Nucleus accumbens (tissue), 56 donors: ENCODE measurements at places on chromosomes 6 and 20.

- DNase-seq: no peak
Observed at GRCh38 chr6:157570104-157570503, 189.1 kb downstream of the ZDHHC14 start.

DNA sequence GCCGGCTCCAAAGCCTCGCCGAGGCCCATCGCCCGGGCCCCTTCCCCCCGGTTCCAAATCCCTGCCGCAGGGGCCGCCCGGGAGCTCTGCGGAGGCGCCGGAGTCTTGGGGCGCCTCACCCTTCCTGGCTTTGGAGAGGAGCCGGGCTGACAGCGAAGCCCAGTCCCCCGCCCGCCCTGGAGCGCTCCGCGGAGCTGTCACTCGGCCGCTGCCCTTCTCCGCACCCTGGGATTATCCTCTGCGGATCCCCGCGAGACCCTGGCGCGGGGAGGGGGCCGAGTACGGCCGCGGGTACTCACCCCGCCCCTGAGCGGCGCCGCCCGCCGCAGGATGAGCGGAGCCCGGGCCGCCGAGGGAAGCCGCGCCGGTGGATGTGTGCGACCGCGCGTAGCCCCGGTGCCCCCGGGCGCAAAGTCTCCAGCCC lies 343 bp downstream of the SNAP91 start:
- peak; percentile 40 for DNase-seq

DNA sequence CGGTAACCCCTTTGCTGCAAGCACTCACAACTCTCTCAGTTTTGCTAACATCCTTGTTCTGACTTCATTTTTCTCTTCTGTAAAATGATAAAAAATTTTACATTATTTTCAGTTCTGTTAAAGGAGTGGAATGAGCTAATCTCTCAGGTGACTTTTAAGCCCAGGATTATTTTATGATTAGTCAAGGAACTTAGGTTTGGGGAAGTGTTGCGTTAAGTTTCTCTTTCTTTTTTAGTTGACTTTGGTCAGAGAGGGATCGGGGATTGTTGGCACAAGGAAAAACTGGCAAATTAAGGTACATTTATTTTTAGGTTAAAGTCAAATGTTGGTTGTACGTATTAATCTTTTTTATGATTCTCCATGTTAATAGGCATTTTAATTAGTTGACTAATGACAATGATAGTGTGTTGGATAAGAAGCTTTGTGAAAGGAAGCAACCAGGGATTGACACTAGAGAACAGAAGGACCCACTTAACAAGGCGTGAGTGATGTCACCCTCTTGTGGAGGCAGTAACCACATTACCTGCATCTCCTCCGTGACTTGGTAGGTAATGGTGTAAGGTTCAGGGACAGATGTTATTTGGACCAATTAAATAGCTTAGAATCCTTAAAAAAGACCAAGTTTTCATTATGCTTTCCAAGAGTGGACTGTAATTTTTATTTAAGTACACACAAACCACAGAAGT lies 31.6 kb downstream of the CD83 start:
- DNase-seq: no peak

DNA sequence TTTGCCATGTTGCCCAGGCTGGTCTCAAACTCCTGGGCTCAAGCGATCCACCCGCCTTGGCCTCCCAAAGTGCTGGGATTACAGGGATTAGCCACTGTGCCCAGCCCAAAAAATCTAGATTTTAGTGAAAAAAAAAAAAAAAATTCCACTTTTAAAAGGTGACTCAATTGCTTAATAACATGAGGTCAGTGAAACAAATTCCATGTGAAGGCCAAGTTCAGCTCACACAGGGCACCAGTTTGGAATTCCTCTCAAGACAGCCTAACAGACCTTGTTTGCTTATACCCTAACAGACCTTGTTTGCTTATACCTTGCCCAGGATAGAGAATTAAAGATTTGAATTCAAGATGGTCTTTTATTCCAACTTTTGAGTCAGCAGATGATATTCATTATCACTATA lies 5.1 kb downstream of the RRBP1 start:
- no peak for DNase-seq

GRCh38 chr6:118892355-118892991 lies 1.5 kb upstream of the ASF1A start:
- DNase-seq: no peak

- no peak for DNase-seq
Observed at GRCh38 chr6:151822252-151823111, 15.0 kb downstream of the ESR1 start.

- no peak for DNase-seq
Observed at GRCh38 chr6:147508042-147508865, at the start of gene SAMD5. SAMD5 (plus strand) TSS chr6:147508690; CDS start chr6:147508929, 239 bp downstream.

GRCh38 chr6:119479860-119480655 lies 130.5 kb upstream of the MAN1A1 start:
- DNase-seq: no peak

DNA sequence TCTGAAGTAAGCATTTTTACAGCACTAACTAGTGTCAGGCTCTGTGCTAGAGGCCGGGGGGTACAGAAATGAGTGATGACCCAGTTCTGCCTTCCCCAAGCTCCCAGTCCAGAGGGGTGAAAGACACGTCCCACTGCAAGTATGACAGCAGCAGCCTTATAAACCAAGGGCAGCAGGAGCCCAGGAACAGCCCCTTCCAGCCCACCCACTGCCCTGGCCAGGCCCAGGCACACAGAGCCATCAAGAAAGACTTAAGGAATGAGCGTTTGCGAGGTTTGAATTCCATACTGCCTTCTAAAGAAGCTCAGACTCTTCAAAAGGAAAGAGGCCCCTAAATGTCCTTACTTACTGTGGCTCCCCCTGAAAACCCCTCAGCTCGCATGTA lies 10.0 kb downstream of the TRERF1 start:
- no peak for DNase-seq

GRCh38 chr6:7992002-7992815 lies 72.0 kb downstream of the BLOC1S5 start:
- DNase-seq: no peak

GRCh38 chr6:169233832-169234231 lies 19.8 kb downstream of the THBS2 start:
- no peak for DNase-seq

DNA sequence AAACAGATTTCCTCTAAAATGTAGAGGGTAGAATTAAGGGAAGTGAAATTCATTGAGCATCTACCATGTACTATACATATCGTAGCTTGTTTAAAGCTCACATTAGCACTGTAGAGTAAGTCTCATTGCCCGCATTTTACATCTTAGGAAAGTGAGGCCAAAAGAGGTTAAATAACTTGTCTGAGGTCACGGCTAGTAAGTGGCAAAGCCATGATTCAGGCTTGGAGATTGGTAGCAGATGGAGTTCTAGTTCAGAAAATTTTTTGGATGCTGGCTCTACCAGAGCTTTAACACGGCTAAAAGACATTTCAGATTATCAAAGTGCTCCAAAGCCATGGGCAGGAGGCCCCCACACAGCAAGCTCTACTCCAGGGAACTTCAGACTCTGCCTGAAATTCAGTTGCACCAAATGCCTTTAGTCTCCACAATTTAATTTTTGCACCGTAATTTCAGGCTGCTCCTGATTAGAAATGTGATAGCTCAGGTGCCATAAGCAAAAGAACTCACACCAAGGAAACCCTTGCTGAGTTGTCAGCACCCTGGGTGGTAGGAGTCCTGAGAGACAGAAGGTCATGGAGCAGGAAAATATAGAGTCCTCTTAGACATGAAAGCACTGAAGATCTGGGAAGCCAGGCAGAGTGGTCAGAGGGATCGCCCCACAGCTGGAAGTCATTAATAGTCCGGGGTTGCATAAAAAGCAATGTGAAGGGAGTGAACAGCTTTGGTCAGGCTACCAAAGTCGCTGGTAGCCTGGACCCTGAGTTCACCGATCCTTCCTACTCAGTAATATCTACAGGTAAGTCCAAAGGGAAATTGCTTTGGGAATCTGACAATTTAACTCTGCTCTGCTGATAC lies 55.2 kb upstream of the ASIP start:
- no peak for DNase-seq

DNA sequence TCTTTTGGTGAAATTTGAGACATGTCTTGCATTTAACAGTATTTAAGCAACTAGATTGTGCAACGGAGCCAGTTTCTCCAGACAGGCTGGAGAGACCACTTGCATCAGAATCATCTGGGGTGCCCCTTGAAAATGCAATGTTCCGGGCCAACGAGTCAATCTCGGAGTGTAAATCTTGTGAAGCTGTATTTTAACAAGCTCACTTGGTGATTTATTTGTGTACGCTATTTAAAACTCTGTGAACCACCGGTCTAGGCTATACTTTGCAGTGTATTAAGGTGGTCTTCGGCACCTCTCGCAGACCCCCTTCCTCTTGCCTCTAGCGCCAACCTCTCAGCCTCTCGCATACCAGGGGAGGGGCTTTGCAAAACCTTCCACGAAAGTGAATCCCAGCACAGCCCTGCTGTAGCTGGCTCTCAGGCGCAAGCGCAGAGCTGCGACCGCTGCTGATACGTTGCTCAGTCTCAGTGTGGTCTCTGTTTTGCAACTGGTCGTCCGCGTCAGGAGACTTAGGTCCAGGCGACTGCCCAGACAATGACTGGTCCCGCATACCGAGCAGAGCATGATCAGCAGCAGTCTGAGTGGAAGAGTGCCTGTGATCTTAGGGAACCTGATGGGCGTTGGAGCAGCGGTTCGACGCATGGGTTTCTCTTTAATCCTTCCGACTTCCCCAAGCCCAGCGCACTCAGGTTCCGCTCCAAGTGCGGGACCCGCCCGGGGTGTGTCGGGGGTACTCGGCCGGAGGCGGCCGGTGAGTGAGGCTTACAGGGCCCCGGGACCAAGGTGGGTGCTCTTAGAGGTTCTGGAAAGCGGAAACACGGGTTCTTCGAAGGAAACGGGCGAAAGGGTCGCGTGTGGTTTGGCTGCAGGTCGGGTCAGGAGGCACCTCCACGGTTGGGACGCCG lies at the start of gene ZNF391:
TSS of gene ZNF391 (plus strand) at position 467 of the 905 bp plus-strand sequence. CDS start 11,612 bp downstream, outside the sequence.
- peak; percentile 75 for DNase-seq

DNA sequence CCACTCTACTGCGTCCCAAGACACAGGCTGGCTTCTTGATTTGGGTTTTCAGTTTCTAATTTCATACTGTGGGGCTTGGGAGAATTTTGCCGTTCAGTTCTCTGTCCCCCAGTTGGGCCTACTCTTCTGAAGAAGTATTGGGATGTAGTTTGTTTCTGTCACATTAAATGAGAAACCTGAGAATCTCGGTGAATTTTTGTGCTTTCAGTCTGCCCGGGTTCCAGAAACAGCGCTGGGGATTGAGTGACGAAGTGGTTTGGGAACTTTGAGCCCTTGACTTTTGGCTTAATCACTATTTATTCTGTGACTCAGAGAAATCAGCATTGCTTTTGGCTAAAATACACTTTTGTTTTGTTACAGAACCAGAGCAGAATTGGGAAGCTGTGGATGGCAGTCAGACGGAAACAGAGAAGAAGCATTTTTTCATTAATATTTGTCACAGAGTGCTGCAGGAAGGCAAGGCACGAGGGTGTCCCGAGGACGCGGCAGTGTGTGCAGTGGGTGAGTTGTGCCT lies 74.0 kb downstream of the IGF2R start:
- DNase-seq: no peak

GRCh38 chr6:70312165-70312745 lies 9.4 kb upstream of the COL9A1 start:
- DNase-seq: no peak

DNA sequence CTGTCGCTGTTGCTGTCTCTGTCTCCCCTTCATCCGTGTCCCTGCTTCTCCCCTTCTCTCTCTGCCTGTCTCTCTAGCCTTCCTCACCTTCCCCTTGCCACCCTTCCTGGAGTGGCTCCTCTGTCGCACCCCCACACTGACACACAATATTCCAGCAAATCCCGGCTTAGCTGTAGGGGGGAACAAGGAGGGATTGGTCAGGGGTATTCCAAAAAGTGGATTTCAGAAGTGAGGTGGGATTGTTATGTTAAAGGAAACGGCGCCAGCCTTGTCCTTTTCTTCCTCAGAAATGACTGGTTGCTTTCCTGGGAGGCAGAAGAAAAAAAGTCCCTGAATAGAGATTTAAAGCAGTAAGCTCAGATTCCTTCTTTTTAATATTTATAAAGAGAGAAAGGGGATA lies 76.3 kb upstream of the SIRPA start:
- no peak for DNase-seq

DNA sequence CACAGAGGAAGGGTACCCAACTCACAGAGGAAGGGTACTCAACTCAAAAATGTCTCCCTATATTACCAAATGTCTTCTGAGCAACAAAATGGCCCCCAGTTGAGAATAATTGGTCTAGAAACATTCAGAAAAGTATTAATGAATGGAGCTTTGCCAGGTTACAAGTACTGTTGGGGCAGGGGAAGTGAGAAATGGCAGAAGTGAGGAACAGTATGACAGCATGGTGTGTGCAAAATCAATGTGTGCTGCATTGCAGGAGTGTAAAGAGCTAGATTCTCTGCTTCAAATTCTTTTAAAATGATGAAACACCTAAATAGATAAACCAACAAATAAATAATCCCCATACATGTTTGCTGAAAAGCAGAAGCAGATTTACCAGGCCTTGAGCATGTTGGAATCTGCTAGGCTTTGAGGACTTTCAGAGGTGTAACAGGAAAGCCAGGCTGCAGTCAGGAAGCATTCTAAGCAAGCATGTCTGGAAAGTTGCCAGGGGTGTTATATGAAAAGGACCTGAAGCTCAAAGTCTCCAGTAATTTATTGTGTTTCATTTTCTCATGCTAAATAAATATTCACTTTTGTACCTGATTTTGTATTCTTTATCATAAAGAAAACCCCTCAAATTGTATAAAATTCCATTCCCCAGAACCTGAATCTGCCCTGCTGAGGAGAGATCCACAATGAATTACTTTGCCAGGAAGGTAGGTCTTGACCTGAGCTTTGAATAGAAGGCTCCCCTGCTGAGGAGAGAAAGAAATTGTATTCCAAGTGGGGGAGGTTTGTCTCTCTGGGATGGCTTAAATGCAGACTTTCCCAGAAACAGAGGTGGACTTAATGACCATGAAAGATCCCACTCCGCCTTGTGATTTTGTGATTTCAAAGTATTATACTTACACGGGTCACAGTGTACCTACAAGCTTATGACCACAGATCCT lies 265.0 kb upstream of the MARCKS start:
- DNase-seq: no peak

DNA sequence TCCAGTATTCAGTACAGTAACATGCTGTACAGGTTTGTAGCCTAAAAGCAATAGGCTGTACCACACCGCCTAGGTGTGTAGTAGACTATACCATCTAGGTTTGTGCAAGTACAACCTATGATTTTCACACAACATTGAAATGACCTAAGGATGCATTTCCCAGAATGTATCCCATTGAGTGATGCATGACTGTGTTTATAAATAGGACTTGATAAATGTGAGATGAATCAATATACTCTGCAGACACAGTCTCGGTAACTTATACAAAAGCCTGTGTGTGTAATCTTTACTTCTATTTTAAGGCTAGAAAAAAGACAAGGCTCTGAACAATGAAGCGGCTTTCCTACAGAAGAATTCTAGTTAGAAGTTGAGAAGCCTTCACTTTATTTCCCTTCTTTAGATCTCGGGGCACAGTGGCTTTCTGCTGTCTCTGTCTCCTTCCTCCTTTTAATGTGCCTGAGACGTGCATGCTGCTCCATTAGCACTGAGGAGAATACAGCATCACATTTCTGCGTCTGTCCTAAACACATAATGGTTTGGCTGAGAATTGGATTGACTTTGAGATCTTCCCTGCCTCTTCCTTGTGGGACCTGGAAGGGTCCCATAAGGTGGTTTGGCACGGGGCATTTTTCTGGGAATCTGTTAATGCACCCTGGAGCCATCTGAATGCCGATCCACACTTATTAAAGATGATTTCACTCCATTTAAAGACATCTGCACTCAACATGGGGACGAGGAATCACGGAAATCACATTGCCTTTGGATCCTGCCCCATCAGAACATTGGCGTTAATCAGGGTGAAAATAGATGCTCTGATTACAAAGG lies 112.5 kb downstream of the SCML4 start:
- DNase-seq: no peak
